GM12864 (cell line): ENCODE measurements at places on chromosomes 12 and 14.

DNA sequence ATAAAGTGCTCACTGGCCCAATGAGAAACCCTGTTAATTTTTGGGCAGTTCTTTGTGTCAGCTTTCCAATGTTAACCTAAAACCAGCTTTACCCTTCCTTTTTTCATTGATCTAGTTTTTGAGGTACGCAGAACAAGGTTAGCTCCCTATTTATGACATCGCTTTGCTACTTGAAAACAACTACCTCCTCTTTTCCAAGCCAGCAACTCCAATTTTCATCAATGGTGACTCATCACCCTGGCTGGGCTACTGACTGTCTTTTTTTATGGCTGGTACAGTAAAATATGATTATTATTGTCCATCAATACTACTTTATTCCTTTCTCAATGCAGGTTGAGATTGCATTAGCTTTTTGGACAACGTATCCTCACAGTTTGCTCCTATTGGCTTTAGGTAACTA lies 22.5 kb upstream of the AKAP6 start:
- no peak for DNase-seq

- no peak for DNase-seq
These were observed 144.2 kb downstream of the PAWR start for GRCh38 chr12:79546466-79547043.

DNA sequence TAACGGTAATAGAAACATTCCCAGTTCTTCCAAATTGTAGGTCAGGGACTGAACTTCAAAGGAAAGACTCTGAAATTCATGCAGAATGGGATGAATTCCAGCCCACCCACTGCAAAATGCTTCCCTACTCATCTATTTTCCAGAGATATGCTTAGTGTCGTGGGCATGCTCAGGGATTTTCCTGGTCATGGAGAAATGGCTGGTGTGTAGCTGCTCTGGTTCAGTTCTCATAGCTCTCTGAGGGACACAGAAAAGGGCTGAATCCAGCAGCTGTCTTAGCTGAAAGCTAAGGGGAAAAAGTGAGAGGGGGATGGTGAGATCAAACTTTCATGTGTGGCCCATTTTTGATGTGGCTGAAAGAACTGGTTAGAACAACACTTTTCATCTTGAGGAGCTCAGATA lies 72.9 kb upstream of the KRAS start:
- DNase-seq, result no peak

DNA sequence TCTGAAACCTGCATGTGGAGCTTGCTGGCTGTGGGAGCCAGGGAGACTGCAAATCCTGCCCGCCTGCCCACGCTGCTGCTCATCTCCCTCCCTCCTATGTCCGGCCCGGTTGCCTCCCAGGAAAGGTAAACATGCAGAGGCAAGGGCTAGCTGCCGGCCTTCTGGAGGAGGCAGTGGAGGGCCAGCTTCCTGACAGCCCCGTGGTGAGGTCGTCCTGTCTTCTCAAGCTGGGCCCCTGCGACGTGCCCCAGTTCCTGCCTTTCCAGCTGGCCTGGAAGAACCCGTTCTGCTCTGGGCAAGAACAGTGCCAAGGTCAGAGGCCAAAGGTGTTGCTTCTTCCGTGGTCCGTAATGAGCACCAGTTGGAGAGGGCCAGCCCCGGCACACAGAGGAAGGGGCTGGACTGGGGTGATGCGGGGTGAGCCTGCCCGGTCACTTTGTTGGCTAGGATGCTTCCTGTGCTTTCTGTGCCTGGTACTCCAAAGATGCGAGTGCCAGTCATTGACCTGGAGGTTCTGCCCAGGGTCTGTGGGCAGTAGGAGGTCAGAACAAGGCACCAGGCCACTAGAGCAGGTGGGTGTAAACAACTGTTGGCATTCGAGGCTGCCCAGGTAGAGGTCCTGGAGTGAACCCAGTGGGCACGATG lies 25.3 kb downstream of the TPCN1 start:
- no peak for DNase-seq

- no peak for DNase-seq
These were observed 25.2 kb downstream of the PTPN11 start for GRCh38 chr12:112443916-112444315.

DNA sequence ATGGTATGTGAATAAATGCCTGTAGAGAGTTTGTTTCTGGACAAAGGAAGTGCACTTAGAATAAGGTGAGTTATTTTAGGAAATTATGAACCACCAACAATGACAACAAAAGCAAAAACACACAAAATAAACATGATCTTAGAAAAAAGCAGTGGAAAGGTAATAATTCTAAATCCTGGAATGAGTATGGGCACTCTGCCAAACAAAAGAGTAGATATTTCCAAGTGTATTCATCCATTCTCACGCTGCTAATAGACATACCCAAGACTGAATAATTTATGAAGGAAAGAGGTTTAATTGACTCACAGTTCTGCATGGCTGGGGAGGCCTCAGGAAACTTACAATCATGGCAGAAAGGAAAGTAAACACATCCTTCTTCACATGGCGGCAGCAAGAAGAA lies 269.3 kb upstream of the NPAS3 start:
- DNase-seq, result no peak

- DNase-seq, result no peak
These were observed 2.3 kb downstream of the KIF26A start for GRCh38 chr14:104140463-104141331.

- no peak for DNase-seq
These were observed 2.0 kb downstream of the EMC9 start for GRCh38 chr14:24139272-24139934.

DNA sequence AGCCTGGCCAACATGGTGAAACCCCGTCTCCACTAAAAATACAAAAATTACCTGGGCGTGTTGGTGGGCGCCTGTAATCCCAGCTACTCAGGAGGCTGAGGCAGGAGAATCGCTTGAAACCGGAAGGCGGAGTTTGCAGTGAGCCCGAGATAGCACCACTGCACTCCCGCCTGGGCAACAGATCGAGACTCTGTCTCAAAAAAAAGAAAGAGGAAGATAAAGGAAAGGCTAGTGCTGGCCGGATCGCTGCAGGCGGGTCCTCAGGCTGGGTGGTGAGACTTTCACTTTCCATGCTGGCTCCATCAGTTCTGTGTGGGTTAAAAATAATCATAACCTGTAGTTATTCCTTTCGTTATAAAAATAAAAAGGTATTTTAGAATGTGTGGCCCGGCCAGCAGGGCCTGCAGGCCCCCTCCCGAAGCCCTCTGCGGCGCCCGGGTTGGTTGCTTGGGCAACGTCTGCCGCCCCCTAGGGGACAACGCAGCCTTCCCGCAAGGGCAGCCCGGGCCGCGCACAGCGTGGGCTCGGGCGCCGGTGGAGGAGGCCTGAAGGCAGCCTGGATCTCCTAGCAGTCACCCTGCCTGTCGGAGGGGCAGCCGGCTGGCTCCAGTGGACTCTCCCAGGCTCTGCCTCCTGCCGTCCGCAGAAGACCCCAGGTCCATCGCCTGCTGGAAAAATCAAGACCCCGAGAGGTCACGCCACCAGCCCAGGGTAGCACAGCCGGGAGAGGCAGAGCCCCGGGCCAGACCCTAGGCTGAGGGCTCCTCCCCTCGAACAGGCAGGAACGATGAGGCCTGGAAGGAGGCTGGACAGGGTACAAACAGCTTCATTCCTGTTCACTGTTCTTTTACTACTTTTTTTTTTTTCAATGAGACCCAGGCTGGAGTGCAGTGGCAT lies 5.0 kb upstream of the SLC25A47 start:
- peak; percentile 30 for DNase-seq

- DNase-seq, result no peak
These were observed 61.7 kb upstream of the DDX11 start for GRCh38 chr12:31011746-31012566.

- no peak for DNase-seq
These were observed at the start of gene B3GNT4 for GRCh38 chr12:122203301-122204166. B3GNT4 (plus strand) TSS chr12:122203709; CDS start chr12:122204619, 910 bp downstream.

- DNase-seq, result no peak
These were observed 57.1 kb downstream of the CCNK start for GRCh38 chr14:99538275-99538674.

DNA sequence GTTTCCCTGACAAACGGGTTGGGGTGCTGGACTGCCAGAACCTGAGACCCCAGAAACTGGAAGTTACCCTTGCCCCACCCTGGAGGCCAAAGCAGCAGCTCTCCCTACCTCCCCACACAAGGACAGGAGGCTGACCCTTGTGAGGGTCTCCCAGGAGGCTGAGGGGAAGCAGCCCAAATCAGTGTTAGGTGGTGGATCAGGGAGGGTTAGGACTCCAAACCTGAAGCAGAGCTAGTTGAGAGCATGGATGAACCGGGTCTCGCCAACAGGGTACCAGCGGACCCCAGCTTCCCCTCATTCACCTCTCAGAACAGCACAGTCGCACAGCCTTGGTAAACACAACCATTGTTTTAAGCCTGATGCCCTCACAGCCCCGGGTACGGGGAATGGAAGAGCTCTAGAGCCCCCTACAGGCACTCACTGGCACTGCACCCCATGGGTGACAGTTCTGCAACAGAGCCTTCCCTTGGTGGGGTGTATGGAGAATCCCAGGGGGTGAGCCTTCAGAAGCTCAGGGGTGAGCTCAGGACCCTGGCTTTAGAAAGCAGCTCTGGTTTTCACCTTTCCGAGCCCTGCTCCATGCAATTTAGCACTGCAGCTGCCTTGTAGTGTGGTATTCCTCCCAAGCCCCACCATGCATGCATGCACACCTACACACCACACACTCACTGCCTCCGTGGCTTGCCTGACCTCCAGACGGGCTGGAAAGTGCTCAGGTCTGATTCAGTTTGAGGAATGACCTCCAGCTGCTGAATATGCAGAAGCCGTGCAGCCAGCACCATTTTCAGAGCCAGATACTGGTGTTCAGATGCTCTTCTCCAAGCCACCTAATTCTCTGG lies 11.2 kb downstream of the ESRRB start:
- DNase-seq, result peak; percentile 16

- DNase-seq, result no peak
These were observed 68.7 kb downstream of the NIN start for GRCh38 chr14:50762001-50762930.

GRCh38 chr12:57260366-57260765 lies 9.4 kb upstream of the STAC3 start:
- DNase-seq, result no peak

DNA sequence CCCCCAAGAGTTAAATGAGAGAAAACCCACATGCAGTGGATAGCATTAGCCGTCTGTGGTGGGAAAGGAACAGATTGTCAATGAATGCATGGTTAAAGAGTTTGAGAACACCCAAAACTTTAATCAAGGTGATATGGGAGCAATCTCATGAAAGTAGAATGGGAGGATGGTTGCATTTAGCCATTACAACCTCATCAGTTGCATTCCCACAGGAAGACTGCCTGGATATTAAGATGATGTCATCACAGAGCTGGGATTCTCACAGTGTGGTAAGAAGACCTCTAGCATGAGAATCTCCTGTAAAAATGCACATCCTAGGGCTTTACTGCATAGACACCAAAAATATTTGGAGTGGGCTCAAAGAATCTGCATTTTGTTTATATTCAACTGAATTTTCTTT lies 284.9 kb downstream of the RGS6 start:
- no peak for DNase-seq
